Activated B cell treated with CpG ODN at 0.5 μM for 24 hours (primary cell): ENCODE measurements at places on chromosomes 6 and 20.
A peak's percentile ranks its signal among the peaks of the same experiment; 100 is the strongest.

GRCh38 chr6:144898052-144898689 is 613.0 kb downstream of the UTRN start:
- H3K4me3 ChIP-seq = no peak overlapping the region
- H3K27me3 ChIP-seq = no peaks in the 10 kb centered on the region
- DNase-seq = no peak
- H3K4me1 ChIP-seq = no peaks in the 10 kb centered on the region
- no peak overlapping the region for H3K27ac ChIP-seq

GRCh38 chr6:3440911-3441310 is 15.9 kb downstream of the SLC22A23 start:
- no peak overlapping the region for H3K4me3 ChIP-seq
- no peaks in the 10 kb centered on the region for H3K36me3 ChIP-seq
- no peaks in the 10 kb centered on the region for H3K4me1 ChIP-seq
- peaks cover 27% of the 10 kb centered on the region for H3K27me3 ChIP-seq
- H3K27ac ChIP-seq = no peak overlapping the region
- no peak for DNase-seq

- H3K4me1 ChIP-seq = no peaks in the 10 kb centered on the region
- peaks cover 22% of the 10 kb centered on the region for H3K27me3 ChIP-seq
- no peaks in the 10 kb centered on the region for H3K36me3 ChIP-seq
- DNase-seq = no peak
- no peak overlapping the region for H3K4me3 ChIP-seq
Measured at GRCh38 chr6:44529146-44529905, 141.8 kb downstream of the CDC5L start.

DNA sequence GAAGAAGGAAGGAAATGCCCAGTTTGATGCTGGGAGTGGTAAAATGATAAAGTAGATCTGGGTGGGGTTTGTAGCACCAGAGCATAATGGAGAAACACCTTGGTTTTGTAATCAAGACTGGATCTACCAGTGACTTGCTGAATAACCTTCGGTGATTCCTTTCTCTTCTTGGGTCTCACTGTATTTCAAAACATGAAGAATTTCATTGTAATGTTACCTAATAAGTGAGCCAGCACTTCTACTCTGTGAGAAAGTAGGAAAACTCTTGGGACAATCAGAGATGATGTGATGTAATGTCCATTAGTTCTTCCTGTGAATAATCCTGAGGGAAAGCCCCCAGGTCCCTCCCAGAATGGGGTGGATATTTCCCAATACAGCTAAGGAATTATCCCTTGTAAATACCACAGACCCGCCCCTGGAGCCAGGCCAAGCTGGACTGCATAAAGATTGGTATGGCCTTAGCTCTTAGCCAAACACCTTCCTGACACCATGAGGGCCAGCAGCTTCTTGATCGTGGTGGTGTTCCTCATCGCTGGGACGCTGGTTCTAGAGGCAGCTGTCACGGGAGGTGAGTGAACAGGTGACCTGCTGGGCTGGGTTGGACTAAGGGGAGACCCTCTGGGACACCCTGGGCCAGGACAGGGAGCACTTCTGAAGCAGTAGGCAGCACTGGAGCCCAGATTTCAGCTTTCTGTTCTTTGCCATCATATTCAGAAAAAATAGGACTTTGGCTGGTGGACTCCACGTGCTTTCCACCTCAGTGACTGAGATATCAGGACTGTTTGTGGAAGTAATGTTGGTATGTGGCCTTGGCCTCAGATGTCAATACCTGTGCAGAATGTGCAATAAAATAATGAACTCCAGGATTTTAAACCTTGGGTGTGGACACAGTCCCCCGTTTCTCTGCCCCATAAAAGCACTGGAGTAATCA is at the start of gene PI3:
TSS of gene PI3 (plus strand) at position 469 of the 931 bp plus-strand sequence. CDS start at position 490, 21 bp downstream.
- no peaks in the 10 kb centered on the region for H3K36me3 ChIP-seq
- no peak for DNase-seq
- H3K27ac ChIP-seq = no peak within 1 kb of the TSS
- H3K4me3 ChIP-seq = no peak within 1 kb of the TSS
- no peaks in the 10 kb centered on the region for H3K4me1 ChIP-seq

- H3K36me3 ChIP-seq = peaks cover 94% of the 10 kb centered on the region
- no peaks in the 10 kb centered on the region for H3K27me3 ChIP-seq
- no peak for DNase-seq
- peaks cover 28% of the 10 kb centered on the region for H3K4me1 ChIP-seq
- no peak overlapping the region for H3K27ac ChIP-seq
Measured at GRCh38 chr20:62134735-62135231, 8.4 kb downstream of the PSMA7 start.

GRCh38 chr6:15272562-15272961 is 26.7 kb downstream of the JARID2 start:
- no peak overlapping the region for H3K27ac ChIP-seq
- peaks cover 15% of the 10 kb centered on the region for H3K36me3 ChIP-seq
- DNase-seq = no peak
- H3K4me1 ChIP-seq = peaks cover 88% of the 10 kb centered on the region
- no peak overlapping the region for H3K4me3 ChIP-seq

- peaks cover 61% of the 10 kb centered on the region for H3K4me1 ChIP-seq
- H3K4me3 ChIP-seq = peak overlapping the region; percentile 52
- DNase-seq = no peak
- H3K36me3 ChIP-seq = no peaks in the 10 kb centered on the region
- H3K27ac ChIP-seq = peak overlapping the region; percentile 71
Measured at GRCh38 chr6:116017546-116018295, 43.0 kb downstream of the FRK start.

GRCh38 chr6:22925304-22925835 is 356.0 kb downstream of the HDGFL1 start:
- H3K36me3 ChIP-seq = no peaks in the 10 kb centered on the region
- no peak overlapping the region for H3K4me3 ChIP-seq
- no peak overlapping the region for H3K27ac ChIP-seq
- DNase-seq = no peak
- no peaks in the 10 kb centered on the region for H3K4me1 ChIP-seq

DNA sequence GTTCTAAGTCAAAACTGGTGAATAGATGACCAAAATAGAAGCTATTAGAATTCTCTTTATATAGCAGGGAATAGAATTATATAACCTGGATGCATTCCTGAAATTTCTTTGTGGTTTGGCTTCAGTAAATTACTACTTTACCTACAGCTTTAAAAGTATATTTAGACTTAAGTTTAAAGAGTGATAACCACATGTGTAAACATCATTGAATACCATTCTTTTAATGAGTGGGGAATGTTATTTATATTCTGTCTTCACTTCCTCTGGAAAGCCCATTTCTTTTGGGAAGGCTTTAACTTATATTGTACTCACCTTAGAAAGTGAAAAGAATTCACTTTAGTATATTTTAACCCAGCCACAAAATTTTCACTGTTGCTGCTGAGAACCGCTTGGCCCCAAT is 39.1 kb downstream of the PLEKHG1 start:
- H3K27me3 ChIP-seq = no peaks in the 10 kb centered on the region
- peaks cover 47% of the 10 kb centered on the region for H3K36me3 ChIP-seq
- H3K4me3 ChIP-seq = no peak overlapping the region
- H3K4me1 ChIP-seq = peaks cover 93% of the 10 kb centered on the region
- DNase-seq = no peak
- peak overlapping the region; percentile 97 for H3K27ac ChIP-seq

- H3K27me3 ChIP-seq = no peaks in the 10 kb centered on the region
- DNase-seq = no peak
Measured at GRCh38 chr6:29908710-29909109, 33.6 kb upstream of the HLA-A start.

- H3K27me3 ChIP-seq = peaks cover 2% of the 10 kb centered on the region
- H3K4me3 ChIP-seq = no peak overlapping the region
- no peak for DNase-seq
- no peaks in the 10 kb centered on the region for H3K4me1 ChIP-seq
- no peak overlapping the region for H3K27ac ChIP-seq
Measured at GRCh38 chr20:54598352-54598751, 123.0 kb downstream of the DOK5 start.

DNA sequence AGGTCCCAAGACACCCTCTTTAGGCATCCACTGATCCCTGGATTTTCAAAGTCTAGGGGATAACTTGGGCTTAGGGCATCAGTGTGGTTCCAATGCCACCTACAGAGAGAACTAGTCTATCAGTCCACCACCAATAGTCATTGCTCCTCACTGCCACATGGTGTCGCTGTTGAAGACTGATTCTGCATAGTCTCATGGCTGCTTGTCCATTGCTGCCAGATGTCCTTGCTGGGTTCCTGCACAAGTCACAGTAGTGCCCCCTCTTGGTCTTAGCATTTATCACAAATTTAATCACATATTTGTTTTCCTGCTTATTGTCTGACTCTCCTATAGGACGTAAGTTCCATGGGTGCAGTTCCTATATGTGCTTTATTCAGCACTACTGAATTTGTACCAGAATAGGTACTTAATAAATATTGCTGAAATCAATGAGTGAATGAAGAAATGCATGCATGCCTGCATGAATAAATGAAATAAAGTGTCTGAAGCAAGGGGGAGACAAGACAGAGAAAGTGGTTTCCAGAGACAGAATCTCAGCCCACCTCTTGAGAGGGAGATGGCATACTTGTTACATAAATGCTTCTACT is 45.9 kb upstream of the RALY start:
- H3K27ac ChIP-seq = no peak overlapping the region
- H3K36me3 ChIP-seq = peaks cover 1% of the 10 kb centered on the region
- H3K4me1 ChIP-seq = no peaks in the 10 kb centered on the region
- no peak overlapping the region for H3K4me3 ChIP-seq

DNA sequence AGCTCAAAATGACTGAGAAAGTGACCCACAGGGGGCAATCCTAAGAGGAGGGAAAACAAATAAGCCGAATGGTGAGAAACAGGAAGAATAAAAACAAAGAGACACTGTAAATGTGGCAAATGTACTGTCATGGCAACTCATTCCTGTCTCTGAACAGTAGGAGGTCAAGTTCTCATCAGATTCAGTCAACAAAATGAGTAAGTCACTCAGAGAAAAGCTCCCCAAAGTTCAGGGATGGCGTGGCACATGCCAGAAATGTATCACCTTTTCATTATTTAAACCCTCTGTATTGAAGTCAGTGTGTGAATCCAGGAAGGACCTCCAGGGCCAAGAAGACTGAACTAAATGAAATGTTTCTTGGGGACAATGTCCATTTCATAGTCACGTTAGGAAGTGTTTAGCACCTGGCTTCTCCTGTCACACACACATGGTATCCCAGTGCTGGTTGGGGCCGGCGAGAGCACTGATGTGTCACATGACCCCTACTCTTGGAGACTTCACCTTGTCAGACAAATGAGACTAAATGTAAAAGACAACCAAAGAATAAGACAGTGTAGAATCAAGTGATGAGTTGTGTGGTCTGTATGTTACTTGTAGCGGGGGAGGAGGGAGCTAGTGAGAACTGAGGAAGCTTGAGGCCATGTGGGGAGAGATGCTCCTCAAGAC is 20.7 kb downstream of the CNR1 start:
- no peaks in the 10 kb centered on the region for H3K27me3 ChIP-seq
- peaks cover 49% of the 10 kb centered on the region for H3K4me1 ChIP-seq
- H3K36me3 ChIP-seq = no peaks in the 10 kb centered on the region
- H3K4me3 ChIP-seq = no peak overlapping the region
- no peak for DNase-seq

DNA sequence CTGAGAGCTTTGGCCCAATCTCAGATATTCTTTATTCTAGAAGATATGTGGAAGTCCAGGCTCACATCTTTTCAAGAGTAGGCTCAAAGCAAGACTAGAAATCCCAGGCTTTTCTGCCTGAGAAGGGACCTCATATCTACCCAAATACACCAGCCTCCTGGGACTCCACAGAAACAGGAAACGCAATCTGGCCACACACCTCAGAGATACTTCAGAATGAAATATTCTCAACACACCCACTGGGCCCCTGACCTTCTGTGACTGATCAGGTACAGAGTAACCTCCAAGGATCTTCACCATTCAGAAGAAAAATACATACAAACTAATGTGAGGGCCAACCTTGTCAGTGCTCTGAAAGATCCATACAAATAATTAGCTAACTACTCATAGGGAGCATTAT is 183.2 kb downstream of the HIVEP2 start:
- no peak overlapping the region for H3K4me3 ChIP-seq
- no peak for DNase-seq
- peak overlapping the region; percentile 62 for H3K27ac ChIP-seq
- H3K36me3 ChIP-seq = peaks cover 79% of the 10 kb centered on the region
- H3K27me3 ChIP-seq = no peaks in the 10 kb centered on the region

DNA sequence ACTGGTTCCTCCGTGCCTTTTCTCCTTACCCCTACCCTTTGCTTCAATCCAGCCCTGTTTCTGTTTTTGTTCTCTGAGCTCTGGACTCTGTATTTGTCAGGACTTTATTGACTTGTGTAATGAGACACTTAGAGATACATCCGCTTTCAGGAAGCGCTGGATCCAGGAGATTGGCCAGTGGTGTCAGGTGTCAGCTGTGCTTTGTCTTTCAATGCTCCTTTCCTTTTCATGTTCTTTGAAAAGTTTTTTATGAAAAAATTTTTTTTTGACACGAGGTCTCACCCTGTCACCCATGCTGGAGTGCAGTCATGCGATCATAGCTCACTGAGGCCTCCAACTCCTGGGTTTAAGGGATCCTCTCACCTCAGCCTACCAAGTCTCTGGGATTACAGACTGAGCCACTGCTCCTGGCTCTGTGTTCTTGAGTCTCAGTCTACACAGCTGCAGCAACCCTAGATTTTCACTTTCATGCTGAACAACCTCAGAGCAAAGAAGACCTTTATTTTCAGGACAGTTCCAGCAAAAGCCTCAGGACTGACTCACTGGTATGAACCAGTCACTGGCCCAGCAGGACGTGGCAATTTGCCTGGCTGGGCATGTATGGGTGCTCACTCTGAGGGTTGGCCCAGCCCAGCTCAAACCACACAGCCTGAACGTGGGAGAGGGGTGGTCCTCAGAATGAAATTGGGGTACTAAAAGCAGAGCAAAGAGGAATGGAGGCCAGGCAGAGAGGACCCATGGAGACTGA is 108.5 kb downstream of the DHX35 start:
- no peaks in the 10 kb centered on the region for H3K4me1 ChIP-seq
- H3K36me3 ChIP-seq = no peaks in the 10 kb centered on the region
- H3K4me3 ChIP-seq = no peak overlapping the region
- peaks cover 35% of the 10 kb centered on the region for H3K27me3 ChIP-seq

DNA sequence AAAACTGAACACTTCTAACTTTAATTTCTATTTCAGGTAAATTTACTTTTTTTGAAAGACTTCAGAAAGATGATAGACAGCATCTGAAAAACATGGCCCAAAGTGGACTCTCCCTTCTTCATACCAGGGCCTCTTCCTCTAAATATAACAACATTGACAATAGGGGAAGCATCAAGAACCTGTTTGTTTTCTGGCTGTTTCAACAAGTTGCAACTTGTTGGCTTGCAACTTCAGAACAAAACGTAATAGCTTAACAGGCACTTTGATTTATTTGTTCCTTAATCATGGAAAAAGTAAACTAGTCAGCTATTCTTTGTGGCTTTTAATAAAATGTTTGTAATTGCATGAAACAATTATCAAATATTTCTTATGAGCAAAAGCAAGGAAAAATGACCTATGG is 34.3 kb downstream of the RGS17 start:
- H3K27me3 ChIP-seq = no peaks in the 10 kb centered on the region
- H3K36me3 ChIP-seq = no peaks in the 10 kb centered on the region
- no peak for DNase-seq
- no peaks in the 10 kb centered on the region for H3K4me1 ChIP-seq
